Stimulated activated CD4-positive, alpha-beta T cell treated with anti-CD3 and anti-CD28 coated beads, Interleukin-12 subunit alpha, Interleukin-12 subunit beta, amount 100 ng/mL, for 4 hours (primary cell): ENCODE measurements at places on chromosomes 3 and 15.

DNA sequence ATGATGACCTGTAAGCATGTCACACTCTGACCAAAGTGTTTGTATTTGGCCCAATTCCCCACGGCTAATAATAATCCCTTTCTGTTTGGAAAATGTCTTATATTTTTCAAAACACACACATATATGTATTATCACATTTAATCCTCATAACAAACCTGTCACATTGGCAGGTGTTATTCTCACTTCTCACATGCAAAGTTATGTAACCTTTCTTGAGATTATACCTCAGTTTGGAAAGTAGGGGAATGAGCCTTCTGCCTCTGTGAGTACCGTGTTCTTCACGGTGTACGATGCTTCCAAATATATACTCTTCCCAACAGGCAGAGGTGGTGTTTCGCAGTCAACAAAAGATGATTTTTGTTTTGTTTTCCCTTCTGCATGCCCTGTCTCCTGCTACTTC lies 205.6 kb downstream of the TP63 start:
- no peak for DNase-seq

DNA sequence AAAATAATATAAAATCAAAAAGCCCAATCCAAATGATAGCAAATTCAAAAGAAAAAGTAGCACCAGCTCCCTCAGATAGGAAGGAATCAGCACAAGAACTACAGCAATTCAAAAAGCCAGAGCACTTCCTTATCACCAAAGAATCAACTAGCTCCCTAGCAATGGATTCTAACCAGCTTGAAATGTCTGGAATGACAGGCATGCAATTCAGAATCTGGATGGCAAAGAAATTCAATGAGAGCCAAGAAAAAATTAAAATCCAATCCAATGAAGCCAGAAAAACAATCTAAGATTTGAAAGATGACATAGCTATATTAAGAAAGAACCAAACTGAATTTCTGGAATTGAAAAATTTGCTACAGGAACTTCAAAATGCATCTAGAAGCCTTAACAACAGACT lies 1334.4 kb upstream of the ALCAM start:
- no peak for DNase-seq

GRCh38 chr3:117885011-117885441 lies 1149.6 kb downstream of the IGSF11 start:
- no peak for DNase-seq

GRCh38 chr3:148861277-148861869 lies 3.7 kb upstream of the CPA3 start:
- DNase-seq = no peak

GRCh38 chr15:76844096-76844495 lies 61.0 kb downstream of the SCAPER start:
- no peak for DNase-seq

DNA sequence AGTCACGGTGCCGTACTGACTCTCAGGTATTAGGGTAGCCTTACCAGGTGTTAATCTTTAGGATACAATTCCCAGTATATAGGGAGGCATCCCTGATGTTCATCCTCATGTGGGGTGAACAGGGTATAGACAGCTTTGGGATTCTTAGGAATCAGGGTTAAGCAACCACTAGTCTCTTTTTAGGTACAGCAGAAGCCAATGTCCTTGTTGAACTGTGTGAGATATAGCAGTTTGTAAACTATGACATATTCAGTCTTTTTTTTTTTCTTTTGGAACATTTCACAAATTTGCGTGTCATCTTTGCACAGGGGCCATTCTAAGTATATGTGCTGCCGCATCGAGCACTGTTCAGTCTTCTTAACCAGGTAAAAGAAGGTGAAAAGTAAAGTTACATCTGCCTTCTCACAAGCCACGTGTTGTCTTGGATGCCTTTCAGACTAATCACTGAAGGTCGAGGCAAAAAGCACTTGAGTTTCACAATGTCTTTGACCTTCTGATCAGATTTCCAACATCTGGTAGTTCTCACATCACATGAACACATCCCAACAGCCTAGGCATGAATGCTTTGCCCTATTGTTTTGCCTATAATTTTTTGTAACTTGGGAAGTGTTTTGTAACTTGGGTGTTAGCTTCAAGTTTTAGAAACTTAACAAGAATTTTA lies 17.2 kb downstream of the TSEN2 start:
- DNase-seq = no peak

DNA sequence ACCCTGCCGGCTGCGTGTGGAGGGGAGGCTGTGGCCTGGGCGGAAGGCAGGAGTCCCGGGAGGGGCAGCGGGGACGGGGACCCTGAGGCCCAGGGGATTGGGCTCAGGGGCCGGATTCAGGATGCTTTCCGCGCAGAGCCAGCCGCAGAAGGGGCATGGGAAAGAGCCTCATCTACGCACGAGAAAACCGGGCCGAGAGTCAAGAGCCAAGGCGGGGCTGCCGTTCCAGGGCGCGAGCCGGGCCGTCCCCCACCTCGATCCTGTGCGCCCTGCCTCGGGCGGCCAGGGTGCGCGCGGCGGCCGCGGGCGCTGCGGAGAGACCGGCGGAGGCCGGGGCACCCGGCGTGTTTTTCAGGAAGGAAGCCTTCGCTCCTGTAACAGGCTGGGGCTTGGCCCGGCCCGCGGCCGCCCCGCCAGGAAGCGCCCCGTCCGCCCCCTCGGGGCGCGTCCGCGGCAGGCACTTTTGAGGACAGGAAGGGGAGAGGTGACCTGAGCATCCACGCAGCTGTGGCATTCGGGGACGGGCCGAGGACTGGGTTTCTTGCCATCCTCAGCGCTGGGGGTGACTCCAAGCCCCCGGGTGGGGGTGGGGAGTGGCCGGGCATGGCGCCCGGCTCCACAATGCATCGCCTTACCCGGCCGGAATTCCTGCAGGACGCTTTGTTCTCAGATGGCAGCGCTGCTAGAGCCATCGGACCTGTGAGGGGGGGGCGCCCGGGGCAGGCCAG lies 62.3 kb upstream of the GATA2 start:
- no peak for DNase-seq

- no peak for DNase-seq
Measured at GRCh38 chr3:50708620-50709019, 33.9 kb downstream of the DOCK3 start.

DNA sequence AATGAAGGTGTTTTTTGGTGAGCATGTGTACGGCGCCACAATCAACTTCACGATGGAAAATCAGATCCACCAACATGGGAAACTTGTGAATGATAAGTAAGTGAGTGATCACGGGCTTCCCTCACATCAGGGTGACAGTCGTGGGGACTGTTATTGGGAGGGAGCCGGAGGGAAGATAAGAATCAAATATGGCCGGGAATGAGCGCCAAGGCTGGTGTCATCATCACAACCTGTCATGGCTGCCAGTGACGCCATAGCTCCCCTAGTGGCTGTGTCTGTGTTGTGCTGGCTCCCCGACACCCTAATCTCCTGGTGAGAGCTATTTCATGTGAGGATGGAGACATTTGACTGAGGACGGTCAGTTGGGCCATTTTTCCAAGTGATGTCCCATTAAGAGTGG lies 168.5 kb downstream of the SV2B start:
- DNase-seq = no peak

GRCh38 chr3:99248913-99249312 lies 347.4 kb upstream of the DCBLD2 start:
- DNase-seq = no peak
